ENCODE measurements at places on chromosomes 5 and 9.

DNA sequence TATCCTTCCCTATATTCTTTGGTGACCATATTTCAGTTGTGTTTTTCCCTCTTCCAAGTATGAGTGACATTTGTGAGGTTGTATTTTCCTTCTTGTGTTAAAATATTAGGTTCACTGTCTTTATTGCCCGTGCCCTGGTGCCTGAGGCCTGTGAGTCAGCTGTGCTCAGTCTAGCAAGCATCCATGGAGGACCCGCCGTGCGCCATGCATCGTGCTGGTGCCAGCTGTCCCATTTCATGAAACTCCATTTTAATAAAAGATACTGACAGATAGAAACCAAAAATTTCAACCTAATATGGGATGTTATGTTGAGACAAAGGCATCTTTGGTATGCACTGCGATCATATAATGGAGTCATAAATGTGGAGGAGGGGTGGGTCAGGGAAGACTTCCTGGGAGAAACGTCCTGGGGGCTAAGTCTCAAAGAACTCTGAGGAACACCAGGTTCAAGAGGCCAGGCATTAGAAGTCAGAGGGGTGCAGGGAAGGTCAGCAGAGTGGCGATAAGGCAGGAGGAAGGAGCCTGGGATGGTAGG, 34.0 kb upstream of the FGF1 start:
- DNase-seq: no peak

- DNase-seq: no peak
Observed at GRCh38 chr5:78760366-78760765, 111.8 kb upstream of the LHFPL2 start.

- DNase-seq: no peak
Observed at GRCh38 chr9:131266266-131267229, 9.8 kb downstream of the FAM78A start.

GRCh38 chr5:142017832-142018427, 5.1 kb upstream of the GNPDA1 start:
- no peak for DNase-seq

DNA sequence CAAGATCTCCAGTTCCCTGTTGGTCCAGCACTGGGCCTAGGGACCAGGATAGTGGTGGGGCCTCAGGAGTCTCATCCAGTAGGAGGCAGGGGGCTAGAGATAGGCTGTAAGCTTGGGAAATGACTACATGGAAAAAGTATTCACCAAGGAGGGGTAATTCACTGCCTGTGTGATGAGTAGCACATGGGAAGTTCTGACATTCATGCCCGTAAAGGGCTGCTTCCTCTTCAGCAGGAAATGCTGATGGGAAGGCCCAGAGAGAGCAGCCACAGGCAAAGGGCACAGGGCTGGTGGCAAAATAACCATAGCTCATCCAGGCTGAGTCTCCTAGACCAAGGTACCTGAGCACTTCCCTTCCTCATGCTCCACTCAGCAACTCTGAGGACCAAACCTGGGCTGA, 23.1 kb upstream of the FRRS1L start:
- DNase-seq: no peak

GRCh38 chr5:110817459-110817858, 78.7 kb downstream of the SLC25A46 start:
- no peak for DNase-seq

DNA sequence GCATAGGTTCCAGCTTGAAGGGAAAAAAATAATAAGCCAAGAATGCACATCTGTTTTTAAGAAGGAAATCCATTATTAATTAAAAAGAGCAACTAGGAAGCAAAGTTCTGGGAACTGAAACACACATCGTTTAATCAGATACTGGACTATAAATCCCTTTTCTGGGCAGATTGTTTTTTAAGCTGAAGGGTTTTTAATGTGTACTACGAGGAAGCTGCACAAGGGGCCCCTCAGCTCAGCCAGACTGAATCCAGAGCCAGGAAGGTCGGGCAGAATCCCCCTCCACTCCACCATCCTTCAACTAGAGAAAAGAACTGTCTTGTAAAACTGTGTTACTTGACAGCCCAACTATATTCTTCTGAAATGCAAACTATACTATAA, 49.2 kb downstream of the ROR2 start:
- no peak for DNase-seq

DNA sequence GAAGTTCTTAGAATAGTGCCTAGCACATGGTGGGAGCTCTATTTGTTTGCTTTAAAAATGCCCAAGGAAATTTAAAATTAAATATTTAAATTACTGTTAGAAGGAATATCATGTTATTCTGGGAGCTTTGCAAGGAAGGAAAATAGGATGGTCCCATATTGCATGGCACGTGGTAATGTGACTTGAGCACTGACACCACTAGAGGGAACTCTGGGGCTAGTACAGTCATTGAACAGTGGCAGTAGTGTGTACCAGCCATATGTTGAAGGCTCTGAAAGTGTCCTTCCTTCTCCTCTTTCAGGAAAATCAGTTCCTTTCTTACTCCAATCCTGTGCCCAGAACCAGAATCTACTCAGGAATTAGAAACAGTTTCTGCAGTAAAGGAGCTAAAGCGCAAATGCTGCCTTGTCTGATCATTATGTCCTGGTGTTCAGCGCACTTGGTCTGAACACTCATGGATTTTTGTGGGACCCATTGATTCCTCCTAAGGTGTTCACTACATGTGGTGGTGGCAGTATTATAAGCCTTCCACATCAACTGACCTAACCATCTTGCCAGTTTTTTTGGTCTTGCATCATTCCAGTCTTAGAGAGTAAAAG, 54.1 kb downstream of the GDA start:
- DNase-seq: no peak

DNA sequence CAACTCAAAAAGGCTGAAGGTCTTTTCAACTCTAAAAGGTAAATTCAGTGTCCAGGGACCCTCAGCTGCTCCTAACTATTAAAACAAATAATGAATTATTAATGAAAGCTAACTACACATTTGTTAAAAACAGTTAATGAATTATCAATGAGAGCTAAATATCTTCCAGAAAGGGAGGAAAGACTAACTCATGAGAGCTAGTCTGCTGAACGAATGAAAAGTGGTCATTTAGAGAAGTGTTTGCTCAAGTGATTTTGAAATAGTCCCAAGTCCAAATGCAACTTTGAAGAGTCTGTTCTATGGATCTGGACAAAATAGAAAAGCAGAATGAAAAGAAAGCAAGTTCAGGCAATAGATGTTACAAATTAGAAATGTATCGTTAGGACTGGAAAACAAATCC, 133.9 kb upstream of the SPEF2 start:
- no peak for DNase-seq

- no peak for DNase-seq
Observed at GRCh38 chr9:27939186-27939585, 365.9 kb upstream of the C9orf72 start.

- DNase-seq: no peak
Observed at GRCh38 chr9:91562416-91562815, 138.8 kb upstream of the NFIL3 start.

DNA sequence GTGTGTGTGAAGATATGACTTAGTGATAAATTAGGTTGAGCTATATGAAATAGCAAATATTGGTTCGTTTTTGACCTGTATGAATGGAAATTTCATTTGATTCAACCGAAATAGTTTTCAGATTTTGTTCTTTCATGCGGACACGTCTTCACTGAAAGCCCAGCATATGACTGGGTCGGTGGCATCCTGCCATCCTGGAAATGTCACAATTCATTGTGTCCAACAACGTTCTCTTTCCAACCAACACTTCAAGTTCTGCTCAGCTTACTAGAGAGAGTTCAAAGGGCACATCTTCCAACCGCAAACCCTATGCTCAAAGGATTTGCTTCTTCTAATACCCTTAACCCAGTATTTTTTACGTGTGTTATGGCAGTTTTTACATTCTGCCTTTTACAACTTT, 252.5 kb downstream of the NTRK2 start:
- no peak for DNase-seq

- DNase-seq: no peak
Observed at GRCh38 chr5:98529321-98529720, 244.1 kb upstream of the RGMB start.

GRCh38 chr5:55022450-55022849, 1.6 kb upstream of the GZMK start:
- DNase-seq: no peak

GRCh38 chr9:114687034-114687433, 5.0 kb upstream of the TEX48 start:
- no peak for DNase-seq

DNA sequence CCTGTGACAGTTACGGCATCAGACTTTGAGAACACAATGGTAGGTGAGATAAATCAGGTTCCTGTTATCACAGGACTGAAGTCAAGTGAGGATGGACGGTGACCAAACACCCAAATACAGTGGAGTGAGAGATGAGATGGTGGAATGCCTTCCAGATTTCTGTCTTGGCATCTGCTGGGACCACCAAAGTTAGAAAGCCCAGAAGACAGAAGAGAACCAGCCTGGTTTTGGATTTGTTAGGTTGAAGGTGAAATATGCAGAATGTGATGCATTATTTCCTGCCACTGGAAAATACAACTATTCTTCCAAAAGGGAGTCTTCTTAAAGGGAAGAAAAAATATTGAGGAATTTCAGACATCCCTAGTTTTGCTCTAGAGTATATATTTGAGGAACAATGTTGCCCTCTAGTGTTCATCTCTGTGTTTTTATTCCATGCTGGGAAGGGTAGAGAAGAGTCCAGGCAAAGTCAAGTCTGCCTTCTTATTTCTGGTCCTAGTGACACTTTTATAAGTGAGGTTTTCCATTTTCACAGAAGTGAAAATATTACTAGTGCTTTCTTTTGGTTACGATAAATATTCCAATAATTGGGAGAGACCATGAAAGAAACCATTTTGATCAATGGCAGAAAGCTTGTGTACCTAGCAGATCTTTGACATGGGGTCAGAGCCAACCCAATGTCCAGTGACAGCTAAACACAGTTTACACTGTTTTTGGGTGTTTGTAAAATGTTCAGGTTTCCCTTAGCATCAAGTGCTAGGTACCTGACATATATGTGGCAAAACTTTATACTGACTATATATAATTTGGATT, 142.3 kb upstream of the ANKH start:
- no peak for DNase-seq

DNA sequence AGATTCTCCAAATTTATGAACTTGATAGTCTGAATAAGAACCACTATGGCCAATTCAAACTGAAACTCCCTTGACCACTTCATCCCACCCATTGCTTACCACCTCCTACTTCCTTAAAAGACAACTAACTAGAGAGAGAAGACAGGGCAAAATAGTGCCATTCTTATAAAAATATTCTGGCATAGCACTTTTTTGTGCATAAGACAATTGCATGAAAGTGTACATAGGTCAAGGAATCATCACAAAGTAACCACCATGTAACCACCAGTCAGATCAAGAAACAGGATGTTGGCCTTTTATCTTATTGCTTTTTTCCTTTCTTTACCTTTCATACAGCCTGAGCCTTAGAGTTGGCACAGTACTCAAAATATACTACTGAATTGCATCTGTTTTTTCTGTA, 8.1 kb upstream of the ARSB start:
- DNase-seq: no peak

DNA sequence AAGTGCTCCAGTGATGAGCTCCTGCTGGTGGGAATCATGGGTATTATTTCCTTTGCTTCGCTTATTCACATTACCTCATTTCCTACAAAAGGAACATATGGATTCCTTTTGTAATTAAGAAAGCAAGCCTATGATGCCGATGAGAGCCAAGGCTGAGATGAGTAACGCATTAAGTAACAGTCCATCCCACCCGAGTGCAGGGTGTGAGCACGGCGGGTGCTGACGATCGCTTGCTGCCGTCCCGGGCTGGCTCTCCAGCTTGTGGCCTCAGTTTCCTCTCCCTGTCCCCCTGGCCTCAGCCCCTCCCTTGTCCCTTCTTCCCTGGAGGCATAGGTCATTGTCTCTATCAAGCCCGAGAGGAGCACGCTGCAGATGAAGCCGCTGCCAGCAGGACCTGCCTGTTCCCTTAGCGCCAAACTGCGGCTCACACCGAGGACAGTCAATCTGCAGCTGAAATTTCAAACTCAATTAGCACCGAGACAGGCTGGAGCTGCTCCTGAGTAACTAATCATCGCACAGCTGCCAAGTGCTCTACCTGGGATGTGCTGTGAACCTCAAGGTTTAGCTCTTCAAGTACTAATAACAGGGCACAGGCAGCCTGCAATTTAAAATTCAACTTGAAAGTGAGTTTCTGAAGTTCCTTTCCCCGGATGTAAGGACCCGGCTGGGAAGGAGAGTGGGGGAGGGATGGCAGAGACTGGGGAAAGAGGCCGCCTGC, 115.2 kb upstream of the RAPGEF1 start:
- DNase-seq: no peak

- no peak for DNase-seq
Observed at GRCh38 chr9:68541568-68541967, 885 bp upstream of the TMEM252 start.

DNA sequence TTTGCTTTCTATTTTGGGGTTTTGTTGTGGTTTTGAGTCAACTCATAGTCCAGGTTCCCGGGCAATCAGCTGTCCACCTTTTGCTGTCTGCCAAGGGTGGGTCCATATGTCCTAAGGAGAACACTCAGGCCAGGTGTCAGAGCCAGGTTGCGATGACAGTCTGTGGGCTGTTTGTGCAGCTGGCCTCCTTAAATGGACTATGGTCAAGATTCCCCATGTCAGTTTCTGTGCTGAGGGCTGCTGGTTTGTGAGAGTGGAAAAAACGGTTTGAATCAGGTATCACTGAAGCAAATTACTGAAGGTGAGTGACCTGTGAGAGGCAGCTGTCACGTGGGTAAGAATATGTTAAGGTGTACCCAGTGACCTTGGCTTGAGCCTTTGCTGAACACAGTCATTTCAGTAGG, 33.0 kb downstream of the SNX30 start:
- DNase-seq: no peak

- DNase-seq: no peak
Observed at GRCh38 chr5:180154821-180155364, 54.1 kb downstream of the RASGEF1C start.

- no peak for DNase-seq
Observed at GRCh38 chr5:137954131-137954879, 65.0 kb downstream of the PKD2L2 start.

GRCh38 chr9:133842174-133842573, 104.0 kb upstream of the SARDH start:
- no peak for DNase-seq

- DNase-seq: no peak
Observed at GRCh38 chr5:64742411-64742810, 26.1 kb downstream of the SREK1IP1 start.

GRCh38 chr5:13783726-13784125, 160.8 kb downstream of the DNAH5 start:
- DNase-seq: no peak

DNA sequence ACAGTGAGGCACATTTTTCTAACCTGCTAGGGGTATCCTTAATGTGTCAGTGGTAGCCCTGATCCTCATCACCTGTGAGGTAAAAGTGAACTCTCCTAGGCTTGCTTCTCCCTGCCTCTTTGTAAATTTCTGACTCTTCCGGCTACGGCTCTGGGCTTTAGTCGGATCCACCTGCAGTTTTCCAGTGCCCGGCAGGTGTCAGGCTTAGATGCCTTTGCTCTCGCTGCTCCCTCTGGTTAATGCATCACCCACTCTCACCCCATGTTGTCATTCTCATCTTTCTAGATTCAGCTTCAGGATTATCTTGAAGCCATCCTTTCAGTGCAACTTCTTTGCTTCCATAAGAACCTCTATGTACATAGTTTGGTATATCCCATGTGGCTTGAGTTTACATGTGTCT, 3.6 kb downstream of the CEP78 start:
- no peak for DNase-seq

- no peak for DNase-seq
Observed at GRCh38 chr5:81786991-81787390, 36.1 kb upstream of the SSBP2 start.

Data from stimulated activated CD4-positive, alpha-beta T cell treated with anti-CD3 and anti-CD28 coated beads, TNF-alpha, amount 100 ng/mL, for 4 hours (primary cell).